ENCODE measurements at places on chromosomes 1 and 21.

GRCh38 chr1:236038034-236038433, 26.9 kb downstream of the NID1 start:
- no peak for DNase-seq

DNA sequence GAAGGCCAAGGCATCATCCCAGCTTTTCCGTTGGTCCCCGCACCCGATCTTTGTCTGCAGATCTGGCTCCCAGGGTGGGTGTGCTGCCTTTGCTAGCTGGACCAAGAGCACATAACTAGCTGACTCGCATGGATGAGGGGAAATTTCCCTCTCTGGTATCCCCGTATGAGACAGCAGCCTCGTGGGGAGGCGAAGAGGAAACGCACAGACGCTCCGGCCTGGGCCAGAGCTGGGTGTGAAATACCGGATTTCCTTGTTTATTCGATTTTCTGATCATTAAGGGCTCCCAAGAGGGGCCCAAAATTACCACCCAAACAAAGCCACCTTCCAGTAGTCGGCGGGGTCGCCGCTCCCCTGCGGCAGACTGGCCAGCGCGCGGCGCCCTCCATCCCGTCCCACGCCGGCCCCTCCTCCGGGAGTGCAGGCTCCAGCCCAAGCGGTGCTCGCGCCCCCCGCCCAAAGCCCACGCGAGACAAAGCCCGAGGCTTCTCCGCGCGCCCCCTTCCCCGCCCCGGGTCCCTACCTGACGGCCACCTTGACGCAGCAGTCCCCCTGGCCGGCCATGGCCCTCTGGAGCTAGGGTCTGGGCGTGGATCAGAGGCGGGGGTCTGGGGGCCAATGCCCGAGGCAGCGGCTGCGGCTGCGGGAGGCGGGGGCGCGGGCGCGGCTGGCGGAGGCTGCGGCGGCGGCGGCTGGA, 546 bp downstream of the KIF21B start:
- no peak for DNase-seq

DNA sequence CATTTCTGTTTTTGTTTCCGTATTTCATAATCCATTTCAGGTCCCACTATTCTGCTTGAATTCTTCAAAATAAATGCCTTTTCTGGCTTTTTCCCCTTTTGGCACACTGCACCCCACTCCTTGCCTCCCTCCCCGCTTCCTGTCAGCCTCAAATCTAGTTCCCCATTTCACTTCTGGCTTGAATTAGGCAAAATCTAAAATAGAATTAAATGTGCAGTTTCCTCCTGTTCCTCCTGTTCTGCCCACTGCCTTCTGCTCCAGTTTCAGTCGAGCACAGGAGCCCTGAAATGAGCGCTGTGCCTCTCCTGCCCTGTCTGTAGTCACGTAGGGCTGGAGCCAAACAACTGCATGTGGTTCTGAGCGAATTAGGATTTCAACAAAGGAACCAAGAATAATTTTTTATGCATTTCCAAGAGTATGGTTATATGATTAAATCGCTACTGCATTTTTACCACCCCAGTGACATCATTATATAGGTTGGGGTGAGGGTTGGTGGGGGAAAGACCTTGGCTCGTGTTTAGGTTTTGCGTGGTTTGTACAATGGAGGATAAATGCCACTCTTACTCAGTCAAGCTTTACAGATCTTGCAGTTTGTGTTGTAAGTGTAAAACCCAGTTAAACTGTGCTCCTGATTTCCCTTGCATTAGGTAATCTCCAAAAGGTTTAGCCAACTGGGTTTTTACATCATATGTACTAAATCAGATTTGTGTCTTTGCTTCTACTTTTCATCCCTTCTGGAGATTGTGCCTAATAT, 114.9 kb downstream of the VPS13D start:
- no peak for DNase-seq

- DNase-seq: no peak
Observed at GRCh38 chr1:239321877-239322276, 64.5 kb upstream of the CHRM3 start.

DNA sequence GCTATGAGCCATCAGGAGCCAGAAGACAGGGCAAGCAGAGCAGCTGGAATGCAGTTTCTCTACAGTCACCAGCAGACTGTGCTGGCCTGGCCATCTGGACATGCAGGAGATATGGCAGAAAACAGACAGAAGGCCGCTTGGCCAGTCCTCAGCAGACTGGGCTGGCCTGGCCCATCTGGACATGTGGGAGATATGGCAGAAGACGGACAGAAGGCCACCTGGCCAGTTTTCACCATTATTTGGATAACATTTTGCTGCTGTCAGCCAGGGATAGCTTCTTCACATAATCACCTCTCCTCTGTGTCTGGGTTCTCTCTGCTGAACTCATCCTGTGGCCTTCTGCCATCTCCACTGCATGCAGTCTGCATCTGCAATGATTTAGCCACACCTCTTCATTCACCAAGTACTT, 25.0 kb upstream of the CACYBP start:
- no peak for DNase-seq

GRCh38 chr1:161119092-161119903, 1.4 kb downstream of the NIT1 start:
- peak; percentile 41 for DNase-seq

DNA sequence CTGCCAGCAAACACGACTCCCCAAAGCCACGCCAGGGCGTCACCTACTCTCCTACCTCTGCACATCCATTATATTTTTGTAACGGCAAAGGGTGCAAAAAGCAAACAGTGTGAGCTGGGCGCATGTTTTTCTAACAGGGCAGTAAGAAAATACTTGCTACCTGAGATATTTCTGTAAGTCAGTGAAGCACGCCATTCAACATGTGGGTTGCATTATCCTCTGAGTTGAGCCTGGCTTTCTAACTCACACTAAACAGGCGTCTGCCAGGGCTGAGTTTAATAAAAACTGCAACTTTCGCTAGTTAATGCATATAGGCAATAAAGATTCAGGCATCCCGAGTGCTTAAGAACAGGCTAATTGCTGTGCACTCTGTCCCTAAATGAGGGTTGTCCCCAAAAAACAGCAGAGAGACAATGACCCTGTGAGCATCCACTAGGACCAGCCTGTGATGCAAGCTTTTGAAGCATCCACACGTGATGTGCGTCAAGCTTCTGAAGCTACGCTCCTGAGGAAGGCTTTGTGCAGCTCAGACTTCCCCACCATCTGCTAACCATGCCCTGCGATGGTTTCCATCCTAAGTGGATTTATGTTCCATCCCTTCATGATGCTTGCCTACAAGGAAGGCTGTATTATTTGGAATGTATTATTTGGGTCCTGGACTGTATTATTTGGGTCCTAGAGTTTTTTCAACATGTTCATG, 70.0 kb upstream of the SIM2 start:
- DNase-seq: no peak

GRCh38 chr1:230356190-230356589, 69.9 kb downstream of the PGBD5 start:
- DNase-seq: no peak

DNA sequence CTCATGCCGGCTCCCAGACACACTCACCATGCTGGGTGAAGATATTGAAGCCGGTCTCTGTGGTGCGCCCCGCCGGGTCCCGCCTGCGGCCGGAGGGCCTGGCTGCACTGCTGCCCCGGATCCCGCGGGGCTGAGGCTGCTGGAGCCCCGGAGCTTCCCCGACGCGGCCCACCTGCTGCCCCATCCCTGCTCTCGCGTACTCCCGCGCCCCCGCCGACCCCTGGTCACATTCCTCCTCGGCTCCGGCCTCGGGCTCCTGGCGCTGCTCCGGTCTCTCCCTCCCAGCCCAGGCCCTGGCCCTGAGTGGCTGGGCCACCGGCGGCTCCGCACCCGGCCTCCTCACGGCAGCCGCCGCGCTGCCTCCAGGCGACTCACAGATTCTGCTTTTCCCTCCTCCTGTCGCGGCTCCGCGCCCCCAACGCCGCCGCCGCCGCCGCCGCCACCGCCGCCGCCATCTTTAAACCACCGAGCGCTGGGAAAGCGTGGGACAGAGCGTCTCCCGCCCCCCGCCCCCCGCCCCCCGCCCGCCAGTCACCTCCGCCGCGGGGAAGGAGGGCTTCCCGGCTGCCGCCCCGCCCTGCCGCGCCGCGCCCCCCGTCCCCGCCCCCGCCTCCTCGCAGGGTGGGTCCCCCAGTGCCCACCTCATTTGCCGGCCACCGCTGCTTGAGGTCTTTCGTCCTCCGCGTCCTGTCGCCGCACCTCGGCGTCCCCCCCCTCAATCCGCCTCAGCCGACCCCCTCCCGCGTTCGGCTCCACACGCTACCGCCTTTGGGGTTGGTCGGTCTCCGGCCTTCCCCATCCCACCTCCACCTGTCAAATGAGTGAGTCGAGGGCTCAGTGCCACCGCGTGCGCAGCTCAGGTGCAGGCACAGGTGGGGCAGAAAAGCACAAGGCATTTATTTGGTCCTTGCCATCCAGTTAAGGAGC, at the start of gene ABL2:
ABL2 (minus strand) TSS at position 464 of the 927 bp plus-strand sequence; CDS start at position 184, 280 bp downstream.
- peak; percentile 58 for DNase-seq

DNA sequence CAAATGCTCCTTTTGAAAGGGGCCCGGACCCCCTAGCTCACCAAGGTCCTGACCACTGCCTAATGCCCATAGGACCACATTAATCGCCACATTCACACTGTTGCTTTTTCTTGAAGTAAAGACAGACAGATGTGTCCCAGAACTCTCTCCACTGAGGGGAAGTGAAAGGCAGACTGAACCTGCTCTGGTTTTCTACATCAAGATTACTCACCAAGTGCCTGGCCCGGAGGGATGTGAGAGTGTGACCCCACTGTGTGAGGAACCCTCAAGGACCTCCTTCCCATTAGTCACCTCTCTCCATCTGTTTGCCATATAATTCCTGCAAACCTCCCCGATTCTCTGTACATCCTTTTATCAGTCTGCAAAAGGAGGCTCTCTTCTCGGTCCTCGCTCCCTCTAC, 381.5 kb downstream of the OMA1 start:
- no peak for DNase-seq

DNA sequence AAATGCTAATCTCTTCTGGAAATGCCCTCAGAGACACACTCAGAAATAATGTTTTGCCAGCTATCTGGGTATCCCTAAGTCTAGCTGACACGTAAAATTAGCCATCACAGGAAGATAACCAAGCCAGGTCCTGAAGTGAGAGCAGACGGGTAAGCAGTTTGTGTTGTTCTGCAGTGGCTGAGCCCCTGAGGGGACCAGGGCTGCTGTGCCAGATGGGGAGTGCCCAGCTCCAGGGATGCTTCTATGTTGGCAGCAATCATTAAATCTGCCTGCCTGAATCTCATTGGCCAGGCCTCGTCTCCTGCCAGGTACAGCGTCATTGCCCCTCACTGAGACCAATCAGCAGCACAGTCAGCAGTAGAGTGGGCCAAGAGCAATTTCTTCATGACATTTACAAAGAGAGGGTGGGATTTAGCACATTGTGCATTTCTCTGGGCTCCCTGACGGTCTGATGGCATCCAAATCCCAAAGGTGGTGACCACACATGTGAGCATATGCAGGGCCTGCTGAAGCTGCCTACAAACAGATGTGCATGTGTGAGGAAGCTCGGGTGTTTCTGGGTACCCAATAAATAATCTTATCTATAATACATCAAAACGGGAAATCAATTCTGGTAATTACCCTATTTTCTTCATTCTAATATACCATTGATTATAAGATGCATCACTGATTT, 58.7 kb upstream of the LRRN2 start:
- DNase-seq: no peak

DNA sequence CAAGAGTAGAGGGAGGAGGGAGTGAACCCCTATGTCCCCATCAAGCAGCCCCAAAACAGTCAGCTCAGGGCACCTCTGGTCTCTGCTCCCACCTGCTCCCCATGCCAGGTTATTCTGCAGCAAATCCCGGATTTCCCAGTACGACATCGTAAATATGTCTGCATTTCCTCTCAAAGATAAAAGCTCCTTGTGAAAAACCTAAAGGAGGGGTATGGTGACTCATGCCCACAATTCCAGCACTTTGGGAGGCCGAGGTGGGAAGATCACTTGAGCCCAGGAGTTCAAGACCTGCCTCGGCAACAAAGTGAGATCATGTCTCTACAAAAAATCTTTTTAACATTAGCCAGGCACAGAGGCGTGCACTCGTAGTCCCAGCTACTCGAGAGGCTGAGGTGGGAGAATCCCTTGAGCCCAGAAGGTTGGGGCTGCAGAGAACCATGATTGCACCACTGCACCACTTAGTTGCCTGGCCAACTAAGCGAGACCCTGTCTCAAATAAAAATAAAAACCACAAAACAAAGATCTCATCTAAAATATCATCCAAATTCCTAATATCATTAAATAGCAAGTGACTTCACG, 7.1 kb downstream of the ACOT7 start:
- DNase-seq: no peak

- DNase-seq: no peak
Observed at GRCh38 chr21:44092211-44092610, 15.0 kb upstream of the PWP2 start.

DNA sequence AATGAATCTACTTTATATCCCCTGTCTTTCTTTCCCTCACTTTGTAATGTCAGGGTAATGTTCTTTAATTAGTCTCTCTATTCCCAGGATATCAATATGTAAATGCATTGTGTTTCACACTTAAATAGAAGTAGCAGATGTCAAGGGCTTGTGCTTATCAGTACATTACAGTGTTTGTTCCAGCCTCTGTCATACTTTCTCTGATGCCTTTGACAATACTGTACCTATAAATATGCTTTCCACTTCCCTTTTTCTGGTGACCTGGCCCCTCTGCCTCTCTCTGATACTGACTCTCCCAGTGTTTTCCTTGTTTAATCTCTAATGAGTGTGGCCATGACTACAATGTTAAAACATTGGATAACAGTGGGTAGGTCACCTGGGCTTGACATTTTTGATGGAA, 862.0 kb upstream of the NEGR1 start:
- no peak for DNase-seq

DNA sequence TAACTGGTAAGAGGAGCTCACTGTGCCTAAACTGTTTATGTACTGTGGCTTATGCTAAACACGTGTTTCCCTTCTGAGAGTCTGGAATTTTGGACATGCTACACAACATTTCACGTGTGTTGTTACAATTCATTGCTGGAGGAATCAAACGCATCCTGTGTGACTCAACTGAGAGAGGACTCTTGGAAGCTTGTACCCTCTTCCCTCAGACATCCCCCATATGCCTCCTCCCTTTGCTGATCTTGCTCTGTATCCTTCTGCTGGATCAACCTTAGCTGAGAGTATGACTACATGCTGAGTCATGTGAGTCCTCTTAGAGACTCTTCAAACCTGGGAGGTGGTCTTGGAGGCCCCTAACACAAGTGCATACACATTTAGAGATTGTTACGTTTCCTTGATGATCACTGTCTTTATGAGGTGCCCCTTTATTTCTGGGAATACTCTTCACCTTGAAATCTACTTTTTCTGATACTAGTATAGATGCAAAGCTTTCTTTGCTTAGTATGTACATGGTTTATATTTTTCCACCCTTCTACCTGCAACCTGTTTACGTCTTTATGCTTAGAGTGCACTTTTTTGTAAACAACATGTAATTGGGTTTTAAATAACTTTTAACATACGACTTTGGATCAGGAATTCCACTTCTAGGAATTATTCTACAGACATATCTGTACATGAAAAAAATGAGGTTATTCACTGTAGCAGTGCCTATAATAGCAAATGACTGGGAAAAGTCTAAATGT, 8.7 kb downstream of the NPHP4 start:
- DNase-seq: no peak
